Stimulated activated CD8-positive, alpha-beta memory T cell treated with anti-CD3 and anti-CD28 coated beads, Interleukin-7, amount 100 ng/mL, for 24 hours (primary cell): ENCODE measurements at places on chromosomes 6 and 20.

DNA sequence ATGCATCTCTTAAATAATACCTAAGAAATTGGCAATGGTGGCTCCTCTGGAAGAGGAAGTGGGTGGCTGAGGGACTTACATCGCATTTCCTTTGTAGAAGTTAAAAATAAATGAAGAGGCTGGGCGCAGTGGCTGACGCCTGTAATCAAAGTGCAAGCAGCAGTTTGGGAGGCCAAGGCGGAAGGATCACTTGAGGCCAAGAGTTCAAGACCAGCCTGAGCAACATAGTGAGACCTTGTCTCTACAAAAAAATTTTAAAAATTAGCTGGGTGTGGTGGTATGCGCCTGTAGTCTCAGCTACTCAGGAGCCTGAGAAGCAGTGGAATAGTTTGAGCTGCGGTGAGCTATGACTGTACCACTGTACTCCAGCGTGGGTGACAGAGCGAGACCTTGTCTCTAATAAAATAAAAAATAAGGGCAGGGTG, 12.2 kb upstream of the NCOA3 start:
- no peak for DNase-seq

GRCh38 chr20:49185071-49185761, 2.9 kb downstream of the STAU1 start:
- DNase-seq = no peak

DNA sequence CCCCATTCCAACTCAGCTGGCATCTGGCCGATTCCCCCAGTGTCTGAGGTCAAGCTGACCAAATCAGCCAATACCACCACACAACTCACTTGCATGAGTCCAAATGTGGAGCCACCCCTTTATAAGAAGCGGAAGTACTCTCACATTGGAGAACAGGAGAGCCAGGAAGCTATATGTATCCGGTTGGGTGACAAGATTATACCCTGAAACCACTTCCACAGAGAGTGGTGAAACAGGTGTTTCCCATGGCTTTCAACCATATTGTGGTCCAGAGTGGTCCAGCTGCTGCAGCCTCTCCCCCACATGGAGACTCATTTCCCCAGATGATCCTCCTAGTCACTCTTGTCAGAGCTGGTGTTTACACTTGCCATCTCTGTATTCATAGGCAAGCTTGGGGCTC, 24.0 kb upstream of the SERINC1 start:
- no peak for DNase-seq

GRCh38 chr6:135651964-135652755, 154.6 kb upstream of the AHI1 start:
- no peak for DNase-seq

GRCh38 chr20:16393297-16393696, 180.0 kb downstream of the KIF16B start:
- no peak for DNase-seq

GRCh38 chr20:44219791-44220190, 9.2 kb upstream of the OSER1 start:
- DNase-seq = no peak

DNA sequence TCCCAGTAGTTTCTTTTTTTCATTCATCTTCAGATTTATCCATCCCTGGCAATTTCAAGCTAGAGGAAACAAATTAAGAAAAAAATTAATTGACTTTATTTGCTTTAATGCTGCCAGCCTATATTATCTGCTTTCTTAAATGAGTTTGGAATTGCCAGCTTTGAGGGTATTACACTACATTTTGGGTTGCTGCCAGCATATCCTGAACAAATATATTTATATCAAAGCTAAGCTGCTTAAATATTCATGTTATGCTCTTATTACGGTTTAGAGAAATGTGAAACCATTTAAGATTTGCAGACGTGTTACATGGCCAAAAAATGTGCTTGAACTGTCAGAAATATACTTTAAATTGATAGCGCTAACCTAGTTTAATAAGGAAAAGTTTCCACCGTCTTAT, 59.7 kb downstream of the GRIK2 start:
- no peak for DNase-seq

DNA sequence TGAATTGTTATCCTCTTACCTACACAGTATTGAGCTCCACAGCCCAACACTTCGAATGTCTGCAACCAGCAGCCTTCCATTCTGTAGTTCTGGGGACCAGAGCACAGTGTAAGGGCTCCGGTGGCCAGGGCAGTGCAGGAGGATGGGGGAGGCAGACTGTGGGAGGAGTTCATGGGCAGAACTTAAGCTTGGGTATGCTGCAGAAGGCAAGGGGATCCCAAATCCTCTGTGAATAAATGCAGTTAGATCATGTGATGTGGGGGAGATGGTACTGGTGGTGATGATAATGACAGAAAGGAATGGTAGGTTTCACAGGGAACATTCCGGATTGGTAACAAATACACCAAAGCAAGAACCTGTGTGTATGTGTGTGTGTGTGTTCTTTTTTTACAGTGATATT, 26.5 kb upstream of the CNKSR3 start:
- no peak for DNase-seq

- DNase-seq = no peak
Measured at GRCh38 chr6:154371281-154371680, 14.7 kb upstream of the IPCEF1 start.

DNA sequence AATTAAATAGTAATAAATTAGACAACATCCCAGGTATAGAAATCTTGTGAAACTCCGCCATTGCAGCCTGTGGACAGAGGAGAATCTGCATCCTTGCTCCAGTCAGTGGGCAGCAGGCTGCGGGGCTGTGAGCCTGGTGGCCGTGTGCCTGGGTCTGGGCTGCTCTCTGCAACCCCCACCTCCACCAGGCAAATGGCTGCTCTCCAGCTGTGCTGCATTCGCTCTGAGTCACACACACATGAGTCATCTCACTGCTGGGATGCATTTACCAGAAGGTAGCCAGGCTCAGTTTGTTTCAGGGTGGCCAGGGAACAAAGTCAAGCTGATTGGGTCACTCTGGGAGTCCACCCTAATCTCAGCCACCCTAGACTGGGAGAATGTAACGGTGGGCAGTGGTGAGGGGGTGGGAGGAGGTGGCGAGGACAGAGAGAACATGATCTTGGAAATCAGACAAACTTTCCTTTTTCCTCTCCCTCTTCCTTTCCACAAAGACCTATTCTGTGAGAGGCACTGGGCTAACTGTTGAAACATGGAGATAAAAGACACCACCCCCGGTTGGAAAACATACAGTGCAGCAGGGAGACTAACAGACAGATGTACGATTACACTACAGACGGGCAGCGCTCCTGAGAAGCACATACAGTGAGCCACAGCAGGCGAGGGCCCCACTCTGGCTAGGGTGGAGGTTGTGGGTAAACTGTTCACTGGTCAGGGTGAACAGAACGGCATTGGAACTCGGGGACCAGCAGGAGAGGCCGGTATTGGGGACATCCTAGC, 59.2 kb downstream of the TRAM2 start:
- no peak for DNase-seq

GRCh38 chr6:39153766-39154397, 38.9 kb upstream of the SAYSD1 start:
- DNase-seq = no peak

GRCh38 chr6:147390909-147391536, 117.5 kb upstream of the SAMD5 start:
- no peak for DNase-seq

DNA sequence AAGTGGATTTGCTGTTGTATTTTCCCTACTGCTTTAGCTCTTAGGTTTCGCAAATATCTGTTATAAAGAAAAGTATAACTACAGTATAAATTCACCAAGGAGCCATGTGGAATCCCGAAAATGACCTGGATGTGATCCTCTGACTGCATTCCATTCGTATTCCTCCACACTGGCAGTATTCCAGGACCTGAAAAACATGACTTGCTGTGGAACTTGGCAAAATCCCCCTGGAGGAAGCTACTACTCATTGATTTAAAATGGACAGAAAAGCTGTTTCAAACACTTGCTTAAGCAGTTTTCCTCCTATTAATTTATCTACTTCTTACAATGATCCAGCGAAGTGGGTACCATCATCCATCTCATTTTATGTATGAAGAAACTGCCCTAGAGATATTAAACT, 13.3 kb upstream of the ENPP5 start:
- no peak for DNase-seq

DNA sequence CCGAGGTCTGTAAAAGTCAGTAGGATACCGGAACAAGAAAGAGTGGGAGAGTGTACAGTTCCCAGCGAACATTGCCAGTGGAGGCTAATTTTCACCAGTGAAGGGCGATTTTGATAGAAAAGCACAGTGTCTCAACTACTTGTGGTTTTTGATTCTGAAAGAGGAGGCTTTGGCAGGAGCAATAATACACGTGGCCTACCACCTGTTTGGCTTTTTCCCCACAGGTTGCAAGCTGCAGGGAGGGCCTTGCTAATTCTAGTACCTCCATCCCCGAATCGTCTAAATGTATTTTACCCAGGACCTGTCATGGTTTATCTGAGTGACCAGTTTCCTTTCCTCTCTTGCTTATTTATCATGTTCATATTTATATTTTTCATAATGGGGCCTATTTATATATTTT, 3.3 kb upstream of the EFCAB8 start:
- no peak for DNase-seq

DNA sequence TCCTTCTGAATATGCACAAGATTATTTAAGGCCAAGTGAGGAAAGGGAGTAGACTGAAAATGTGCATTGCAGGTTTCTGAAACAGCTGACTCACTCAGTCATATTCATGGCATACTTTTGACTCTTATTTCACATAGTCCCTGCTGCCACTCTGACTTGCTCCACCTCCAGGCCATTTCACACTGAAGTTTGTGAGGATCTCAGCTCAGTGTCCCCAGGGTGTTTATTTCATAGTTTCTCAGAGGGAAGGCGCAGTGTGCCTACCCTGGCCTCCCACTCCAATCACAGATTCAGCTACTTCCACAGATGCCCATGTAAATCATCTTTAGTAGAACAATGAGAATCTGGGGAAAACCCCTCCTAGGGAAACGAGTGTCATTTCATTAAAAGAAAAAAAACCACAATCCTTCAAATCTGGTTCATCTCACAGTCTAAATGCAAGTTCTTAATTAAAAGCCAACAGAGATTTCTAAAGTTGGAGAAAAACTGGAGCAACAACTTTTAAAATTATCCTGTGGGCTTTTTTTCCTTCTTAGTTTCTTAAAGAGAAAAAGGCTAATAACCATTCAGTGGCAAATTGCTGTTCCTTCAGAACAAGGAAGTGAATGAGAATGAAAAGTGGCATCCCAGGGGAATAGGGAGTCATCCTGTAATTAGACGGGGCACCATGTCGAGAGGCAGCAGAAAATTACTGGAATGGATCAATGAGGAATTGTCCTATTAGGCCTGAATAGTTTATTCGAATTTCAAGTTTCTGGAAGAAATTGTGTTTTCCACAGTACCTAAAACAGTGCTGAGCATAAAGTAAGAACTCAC, 133.6 kb downstream of the TFAP2B start:
- no peak for DNase-seq

GRCh38 chr6:50990750-50991446, 172.2 kb downstream of the TFAP2B start:
- DNase-seq = no peak

GRCh38 chr6:16397623-16398022, 159.2 kb downstream of the GMPR start:
- DNase-seq = no peak

DNA sequence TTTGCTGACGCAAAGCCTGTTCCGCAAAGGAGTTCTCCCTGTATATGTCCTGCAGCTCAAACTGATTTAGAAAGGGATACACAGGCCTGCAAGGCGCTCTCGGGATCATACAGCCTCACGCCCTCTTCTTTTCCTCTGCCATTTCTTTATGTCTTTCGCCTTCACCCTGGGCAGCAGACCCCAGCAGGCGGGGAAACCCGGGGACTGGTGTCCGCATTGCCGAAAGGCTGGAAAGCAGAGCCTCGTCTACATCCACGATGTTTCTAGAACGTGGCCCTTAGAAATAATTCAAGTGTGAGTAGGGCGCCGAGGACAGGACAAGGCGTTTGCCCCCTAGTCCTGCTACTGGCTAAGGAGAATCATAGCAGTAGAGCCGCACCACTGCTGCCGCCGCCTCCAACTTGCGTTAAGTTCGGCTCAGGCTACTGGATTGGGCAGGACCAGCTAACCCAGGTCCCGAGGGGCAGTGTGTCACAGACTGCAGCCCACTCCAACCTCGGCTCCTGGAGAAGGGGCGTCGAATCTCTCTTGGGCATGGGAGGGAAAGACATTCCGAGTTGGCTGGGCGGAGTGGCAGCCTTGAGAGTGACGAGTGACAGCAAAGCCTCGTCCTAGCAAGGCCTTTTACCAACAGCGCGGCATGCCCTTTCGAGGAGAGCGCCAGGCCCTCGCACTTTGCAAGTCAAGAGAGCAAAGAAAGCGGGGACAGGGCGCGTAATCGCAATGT, 2.6 kb upstream of the TBX18 start:
- DNase-seq = no peak

GRCh38 chr6:161139766-161140553, 133.9 kb downstream of the AGPAT4 start:
- DNase-seq = no peak

DNA sequence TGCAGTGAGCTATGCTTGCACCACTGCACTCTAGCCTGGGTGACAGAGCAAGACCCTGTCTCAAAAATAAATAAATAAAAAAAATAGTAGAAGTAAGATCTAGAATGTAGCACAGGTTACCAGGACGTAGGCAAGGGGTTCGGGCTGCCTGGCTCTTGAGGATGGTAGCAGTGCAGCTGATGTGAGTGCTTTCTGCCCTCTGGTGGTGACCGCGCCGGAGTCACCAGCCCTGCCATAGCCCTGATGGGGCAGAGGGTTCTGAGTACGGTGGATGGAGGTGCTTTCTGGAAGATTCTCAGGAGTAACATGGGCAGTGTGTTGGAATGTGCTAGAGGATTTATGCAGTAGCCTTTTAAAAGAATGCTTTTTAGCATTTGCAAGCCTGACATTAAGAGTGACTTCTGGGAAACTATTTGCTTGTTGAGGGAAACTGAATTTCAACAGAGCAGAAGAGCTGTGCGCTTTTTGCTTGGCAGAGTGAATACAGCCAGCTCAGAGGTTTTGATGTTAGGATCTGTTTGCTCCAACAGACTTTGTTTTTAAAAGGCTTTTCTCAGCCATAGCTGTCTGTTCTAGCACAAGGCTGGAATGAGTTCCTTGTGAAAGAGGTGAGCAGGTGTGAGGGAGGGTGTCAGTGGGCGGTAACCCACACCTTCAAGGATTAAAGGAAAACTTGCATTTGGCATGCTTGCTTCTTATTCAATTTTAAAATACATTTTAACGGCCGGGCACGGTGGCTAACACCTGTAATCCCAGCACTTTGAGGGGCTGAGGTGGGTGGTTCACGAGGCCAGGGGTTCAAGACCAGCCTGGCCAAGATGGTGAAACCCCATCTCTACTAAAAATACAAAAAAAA, 65.9 kb downstream of the PTPN1 start:
- peak; percentile 37 for DNase-seq

GRCh38 chr6:1792989-1793388, 183.3 kb downstream of the FOXC1 start:
- no peak for DNase-seq

GRCh38 chr6:45699663-45700062, 316.0 kb downstream of the CLIC5 start:
- DNase-seq = no peak
